ENCODE measurements at places on chromosomes 1 and 21.

- no peak for DNase-seq
Measured at GRCh38 chr1:160232911-160233310, 27.7 kb downstream of the PEA15 start.

DNA sequence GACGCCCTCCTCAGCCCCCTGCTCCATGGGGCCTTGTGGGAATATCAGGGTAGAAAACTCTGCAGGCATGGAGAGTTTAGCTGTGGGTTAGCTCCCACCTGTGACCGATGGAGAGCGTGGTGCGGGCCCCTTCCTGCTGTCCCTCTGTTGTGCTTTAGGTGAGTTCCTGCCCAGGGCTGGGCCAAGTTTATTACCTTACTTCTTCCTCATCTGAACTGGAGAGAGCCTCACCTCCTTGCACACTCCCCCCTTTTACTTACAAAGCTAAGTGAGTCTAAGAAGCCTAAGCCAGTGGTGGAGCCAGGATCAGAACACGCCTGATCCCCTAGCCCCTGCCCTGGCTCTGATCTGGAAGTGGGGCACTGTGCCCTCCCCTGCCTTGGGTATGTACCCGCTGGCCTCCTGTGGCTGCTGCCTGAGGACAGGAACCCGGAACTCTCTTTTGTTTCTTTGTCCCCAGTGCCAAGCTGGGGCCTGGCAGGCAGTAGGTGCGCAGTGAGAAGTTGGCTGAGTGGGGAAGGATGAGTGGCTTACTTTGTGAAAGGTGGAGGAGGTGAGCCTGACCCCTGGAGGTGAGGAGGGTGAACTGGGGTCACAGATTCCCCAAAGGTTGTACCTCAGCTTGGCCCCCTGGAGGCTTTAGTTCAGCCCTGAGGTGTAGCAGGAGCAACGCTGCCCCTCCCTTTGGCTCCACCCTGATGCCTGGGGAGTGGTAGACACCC is 32.9 kb downstream of the ARHGEF10L start:
- DNase-seq: no peak

- no peak for DNase-seq
Measured at GRCh38 chr21:14687268-14687625, 141.1 kb upstream of the SAMSN1 start.

DNA sequence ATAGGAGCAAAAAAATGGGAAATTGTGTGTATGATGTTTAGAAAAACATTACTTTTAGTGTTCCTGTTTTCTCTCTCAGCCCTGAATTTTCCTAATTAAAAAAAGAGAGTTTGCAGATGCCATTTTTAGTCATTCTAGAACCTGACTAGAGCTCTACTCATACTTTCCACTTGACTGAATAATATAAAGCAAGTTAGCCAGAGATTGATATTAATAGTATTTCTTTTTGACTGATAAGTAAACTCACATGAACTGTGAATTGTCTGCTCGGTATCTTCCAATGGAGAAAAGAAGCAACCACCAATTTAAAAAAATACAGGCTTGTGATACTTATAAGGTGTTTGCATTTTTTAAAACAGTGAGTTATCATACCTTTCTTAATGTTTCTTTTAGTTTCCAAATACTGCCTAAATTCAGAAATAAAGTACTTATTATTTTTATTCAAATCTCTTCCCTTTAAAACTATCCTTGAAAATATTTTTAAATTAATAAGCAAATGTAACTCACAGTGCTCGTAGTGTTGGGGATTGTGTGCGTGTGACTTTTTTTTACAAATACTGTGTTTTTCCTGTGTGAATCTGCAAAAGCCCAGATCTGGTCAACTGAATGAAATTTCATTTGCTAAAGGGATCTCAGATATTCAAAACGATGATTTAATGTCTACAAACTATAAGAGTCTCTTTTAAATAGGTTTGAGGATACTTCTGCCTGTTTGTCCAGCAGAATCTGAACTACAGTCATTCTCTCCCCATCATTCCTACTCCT is 9.8 kb downstream of the RAP1A start:
- no peak for DNase-seq

- DNase-seq: no peak
Measured at GRCh38 chr1:206663832-206664652, 20.7 kb upstream of the MAPKAPK2 start.

GRCh38 chr1:12454406-12455391 is 163.3 kb downstream of the DHRS3 start:
- no peak for DNase-seq

GRCh38 chr1:6330410-6330911 is 63.1 kb downstream of the ACOT7 start:
- no peak for DNase-seq

DNA sequence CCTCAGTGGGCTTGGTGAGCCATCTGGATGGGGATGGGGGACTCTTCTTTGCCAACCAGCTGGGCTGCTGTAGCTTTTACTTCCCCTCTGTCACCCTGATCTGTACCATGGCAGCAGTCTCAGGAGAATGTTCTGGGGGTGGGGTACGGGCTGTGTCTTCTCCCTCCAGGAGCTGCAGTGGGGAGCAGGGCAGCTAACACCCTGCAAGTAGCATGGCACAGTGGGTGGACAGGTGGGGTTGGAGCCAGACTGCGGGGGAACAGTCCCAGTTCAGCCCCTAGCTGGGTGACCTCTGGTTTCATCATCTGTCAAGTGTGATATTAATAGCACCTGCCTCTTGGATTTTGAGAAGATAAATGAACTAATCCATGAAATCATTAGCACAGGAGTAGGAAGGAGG is 3.1 kb downstream of the NFASC start:
- DNase-seq: no peak

DNA sequence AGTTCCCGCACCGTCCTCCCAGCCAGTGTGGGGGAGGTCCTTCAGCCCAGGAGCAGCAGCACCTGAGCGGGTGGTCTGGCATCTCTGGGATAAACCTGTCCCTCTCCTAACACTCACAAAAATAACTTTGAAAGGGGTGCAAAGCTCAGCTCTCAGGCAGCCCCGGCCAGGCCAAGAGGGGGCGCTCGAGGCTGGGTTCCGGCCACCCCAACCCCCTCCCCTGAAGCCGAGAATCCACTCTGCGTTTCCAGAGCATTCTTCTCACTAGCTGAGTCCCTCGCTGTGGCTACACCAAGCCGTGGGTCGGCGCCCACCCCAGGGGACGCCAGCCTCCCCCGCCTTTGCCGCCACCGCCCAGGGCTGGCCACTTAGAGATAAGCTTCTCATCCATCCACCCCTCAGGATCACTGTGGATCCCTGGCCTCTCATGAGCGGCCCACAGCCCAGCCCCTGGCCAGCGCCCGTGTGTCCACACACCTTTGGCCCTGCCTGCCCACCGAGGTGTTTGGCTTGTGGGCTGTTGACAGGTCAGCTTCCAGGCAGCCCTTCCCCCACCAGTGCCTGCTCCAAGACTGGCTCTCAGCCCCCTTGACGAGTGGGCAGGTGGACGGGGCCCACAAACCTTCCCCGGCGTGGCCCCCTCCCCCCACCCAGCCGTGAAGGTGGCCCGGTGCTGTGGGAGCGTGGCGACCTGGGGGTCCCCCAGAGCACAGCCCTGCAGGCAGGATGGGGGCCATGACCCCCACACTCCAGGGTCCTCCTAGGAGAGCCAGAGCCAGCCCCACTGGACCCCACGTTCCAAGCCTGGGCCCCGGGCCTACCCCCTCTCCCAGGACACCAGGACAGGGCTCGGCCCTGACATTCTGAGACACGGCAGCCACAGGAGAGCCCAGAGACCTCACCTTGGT is 1.9 kb downstream of the FTCD start:
- DNase-seq: no peak

GRCh38 chr1:54400329-54400728 is 5.9 kb downstream of the SSBP3 start:
- no peak for DNase-seq

GRCh38 chr1:48547561-48548220 is 75.7 kb upstream of the SPATA6 start:
- DNase-seq: no peak

GRCh38 chr1:217048104-217048707 is 325.0 kb upstream of the ESRRG start:
- DNase-seq: no peak

DNA sequence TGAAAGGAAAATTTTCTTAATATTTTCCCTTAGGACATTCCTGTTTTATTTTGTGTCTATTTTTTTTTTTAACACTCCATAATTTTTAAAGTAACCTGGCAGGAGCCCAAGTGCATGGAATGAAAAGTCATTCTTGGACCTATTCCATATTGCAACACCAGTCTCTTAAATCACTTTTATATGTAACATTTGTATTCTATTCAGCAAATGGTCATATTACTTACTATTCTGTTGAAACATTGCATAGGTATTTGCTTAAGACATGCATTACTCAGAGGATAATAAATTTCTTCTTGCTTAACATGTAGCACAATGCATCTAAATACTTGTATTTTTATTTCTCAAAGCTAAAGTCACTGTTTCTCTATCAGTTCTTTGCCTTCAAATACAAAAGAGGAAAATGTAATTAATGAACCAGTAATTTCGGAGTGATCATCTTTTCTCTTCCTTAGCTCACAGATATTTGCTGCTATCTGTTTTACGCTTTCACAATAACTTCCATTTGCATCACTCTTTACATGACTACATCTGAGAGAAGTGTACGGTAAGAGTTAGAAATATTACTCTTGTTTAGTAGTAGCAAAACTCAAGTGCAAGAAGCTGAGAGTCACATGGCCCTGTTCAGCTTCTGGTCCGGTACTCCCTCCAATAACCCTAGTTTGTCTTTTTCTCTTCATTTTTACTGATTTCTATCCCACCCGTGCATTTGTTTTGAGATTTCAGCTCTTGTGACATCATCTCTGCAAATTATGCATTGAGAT is 394.8 kb downstream of the USP25 start:
- DNase-seq: no peak

DNA sequence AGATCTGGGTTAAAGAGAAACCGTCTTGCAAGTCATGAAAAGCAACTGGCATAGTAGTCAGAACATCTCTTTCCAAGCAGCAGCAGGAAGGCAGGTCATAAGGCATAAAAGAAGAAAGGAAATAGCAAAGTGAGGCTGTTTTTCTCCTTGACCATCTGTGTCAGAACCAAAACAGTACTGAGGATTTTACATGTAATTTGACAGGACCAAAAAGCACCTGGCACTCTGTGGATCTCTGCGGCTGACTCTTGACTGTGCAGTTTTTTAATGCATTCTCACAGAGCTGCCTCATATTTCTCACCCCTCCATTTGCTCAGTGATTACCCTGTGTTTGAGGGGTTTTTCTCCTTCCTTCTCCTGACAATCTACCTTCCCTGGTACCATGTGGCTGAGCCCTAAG is 17.7 kb downstream of the TBX15 start:
- DNase-seq: no peak

DNA sequence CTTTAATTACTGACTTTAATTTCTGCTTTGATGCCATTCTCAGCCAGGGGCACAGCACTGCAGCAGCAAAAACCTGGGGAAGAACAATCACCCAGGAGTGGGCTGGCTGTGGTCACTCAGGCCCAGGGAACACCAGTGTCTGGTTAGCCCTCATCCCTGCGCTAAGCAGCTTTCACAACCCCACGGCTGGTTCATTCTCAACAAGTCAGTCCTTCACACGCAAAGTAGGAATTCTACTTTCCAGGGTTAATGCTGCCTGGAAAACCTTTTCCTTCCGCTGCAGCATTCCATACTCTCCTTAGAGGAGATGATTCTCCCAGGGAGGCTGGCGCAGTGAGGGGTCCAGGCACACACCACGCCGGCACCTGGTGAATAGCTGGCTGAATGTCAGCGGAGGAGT is 24.3 kb upstream of the KCNE1 start:
- no peak for DNase-seq

- DNase-seq: no peak
Measured at GRCh38 chr1:24293392-24294227, 25.5 kb upstream of the GRHL3 start.

GRCh38 chr1:41434306-41434705 is 50.2 kb downstream of the EDN2 start:
- no peak for DNase-seq

DNA sequence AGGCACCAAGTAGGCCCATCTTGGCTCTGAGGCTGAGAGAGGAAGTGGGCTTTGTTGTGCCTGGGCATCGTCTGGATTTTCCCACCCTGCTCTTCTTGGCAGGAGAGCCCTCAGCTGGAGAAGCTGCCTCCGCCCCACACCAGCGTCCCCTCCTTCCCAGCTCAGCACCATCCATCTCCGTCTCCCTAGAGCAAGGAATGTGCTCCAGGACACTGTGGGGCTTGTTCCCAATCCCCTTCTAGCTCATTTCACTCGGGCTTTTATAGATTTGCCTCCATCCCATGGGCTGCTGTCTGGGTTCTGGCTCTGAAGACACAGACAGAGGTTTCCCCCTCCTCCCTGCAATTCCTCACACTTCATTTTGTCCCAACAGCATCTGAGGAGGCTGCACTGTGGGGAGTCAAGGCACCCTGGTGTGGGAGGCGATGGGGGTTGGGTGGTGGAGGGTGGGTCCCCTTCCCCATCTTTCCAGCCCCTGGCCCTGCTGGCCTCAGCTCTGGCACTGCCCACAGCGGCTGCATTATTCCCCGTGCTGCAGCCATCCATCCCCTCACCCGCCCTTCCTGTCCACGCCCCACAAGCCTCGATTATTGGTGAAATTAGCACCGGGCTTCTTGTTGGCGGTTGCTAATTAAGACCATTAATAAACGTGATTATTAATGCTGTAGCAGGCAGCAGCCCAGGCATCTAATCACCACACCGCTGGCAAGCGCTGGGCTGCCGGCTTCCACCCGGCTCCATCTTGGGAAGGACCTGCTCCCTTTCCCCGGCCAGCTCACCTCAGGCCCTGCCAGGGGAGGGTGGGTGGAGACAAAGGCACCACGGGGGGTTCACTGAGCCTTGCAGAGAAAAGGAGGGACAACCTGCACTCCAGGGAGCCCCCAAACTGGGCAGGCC is 21.7 kb downstream of the RHBG start:
- no peak for DNase-seq

- no peak for DNase-seq
Measured at GRCh38 chr1:181759481-181759880, 276.2 kb downstream of the CACNA1E start.

DNA sequence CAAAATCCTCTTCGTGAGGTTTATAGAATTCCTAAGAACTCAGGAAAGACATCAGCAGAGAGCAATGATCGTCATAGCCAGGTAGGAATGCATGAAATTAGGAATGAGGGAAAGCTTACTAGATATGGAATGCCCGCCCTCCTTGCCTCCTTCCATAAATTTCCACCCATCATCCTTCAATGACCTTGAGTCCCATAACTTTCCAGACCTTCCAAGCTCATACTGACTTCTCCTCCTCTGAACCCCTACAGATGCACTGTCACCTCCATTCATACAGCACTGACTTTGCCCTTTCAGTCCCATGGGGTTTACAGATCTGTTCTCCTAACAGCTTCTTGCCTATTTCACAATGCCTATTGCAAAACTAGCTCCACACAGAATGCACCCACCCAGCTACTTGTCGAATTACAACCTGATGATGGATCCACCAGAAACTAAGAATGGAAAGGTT is 23.8 kb upstream of the PPP1R15B start:
- DNase-seq: no peak

All from cerebellar nuclear complex (tissue), 1 donor.